ENCODE measurements at places on chromosomes 7 and 10.

- DNase-seq, result no peak
Measured at GRCh38 chr10:88991899-88992320, 1.3 kb downstream of the FAS start.

- no peak for DNase-seq
Measured at GRCh38 chr10:22875581-22875980, 52.3 kb upstream of the ARMC3 start.

DNA sequence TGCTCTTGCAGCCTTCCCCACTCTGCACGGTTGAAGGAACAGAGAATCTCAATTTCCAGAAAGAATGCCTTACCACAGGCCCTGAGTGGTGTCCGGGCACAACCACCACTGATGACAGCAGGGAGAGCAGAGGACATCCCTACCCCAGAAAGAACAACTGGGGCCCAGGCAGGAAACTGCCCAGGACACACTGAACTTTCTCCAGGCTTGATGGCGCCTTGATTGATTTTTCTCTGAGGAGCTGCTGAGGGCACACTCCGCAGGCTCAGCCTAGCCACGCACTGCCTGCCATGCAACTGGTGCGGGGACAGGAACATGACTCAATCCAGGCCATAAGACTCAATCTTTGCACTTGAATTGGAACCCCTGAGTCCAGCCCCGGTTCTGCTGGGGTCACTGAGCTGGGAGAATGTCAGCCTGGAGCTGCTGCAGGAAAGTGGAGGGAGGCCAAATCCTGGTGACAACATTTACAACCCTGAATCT lies 5.9 kb downstream of the AKR1B1 start:
- DNase-seq, result no peak

DNA sequence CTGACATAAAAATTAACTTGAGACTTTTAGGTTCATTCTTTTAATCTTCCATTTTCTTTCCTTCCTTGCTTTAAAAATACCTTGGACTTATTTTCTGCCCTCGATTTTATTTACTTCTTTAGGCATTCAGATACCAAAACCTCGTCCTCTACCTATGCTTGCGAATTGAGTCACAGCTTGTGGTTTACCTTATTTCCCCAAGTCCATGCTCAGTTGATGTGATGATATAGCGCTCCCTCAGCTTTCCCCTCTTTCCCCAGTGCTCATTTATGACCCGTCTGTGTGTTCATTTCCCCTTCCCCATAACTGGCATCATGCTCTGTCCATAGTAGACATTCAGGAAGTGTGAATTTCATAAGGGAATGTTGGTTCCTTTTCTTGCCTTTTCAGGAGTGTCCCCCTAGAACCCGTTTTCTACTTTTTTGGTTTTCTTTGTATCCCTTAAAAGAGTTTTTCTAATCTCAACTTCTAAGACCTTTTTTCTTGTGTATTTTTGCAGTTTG lies 19.1 kb upstream of the PRKRIP1 start:
- DNase-seq, result no peak

GRCh38 chr10:123560301-123561140 lies 105.6 kb upstream of the GPR26 start:
- no peak for DNase-seq

- peak; percentile 31 for DNase-seq
Measured at GRCh38 chr10:103854686-103855391, 537 bp downstream of the SH3PXD2A start.

- DNase-seq, result no peak
Measured at GRCh38 chr7:1275451-1276381, 43.0 kb downstream of the UNCX start.

GRCh38 chr7:139104091-139104450 lies 5.4 kb downstream of the ZC3HAV1 start:
- peak; percentile 56 for DNase-seq

GRCh38 chr10:58514111-58514770 lies 1.6 kb downstream of the BICC1 start:
- no peak for DNase-seq

DNA sequence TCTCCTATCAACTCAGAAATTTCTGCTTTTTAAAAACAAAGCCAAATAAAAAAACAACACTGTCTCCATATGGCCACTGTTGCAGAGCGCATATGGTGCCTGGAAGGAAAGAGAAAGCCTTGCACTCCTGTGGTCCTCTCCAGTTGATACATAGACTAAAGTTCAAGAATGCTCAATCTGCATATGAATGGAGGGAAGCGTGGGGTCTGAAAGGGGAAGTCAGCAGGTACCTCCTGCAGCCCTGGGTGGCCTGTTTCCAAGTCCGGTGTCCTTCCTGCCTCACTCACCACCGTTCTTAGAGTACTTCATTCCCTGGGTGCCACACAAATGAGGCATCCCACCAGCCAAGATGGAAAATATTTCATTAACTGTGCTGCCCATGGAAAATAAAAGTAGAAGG lies 138.3 kb upstream of the PALS2 start:
- no peak for DNase-seq

DNA sequence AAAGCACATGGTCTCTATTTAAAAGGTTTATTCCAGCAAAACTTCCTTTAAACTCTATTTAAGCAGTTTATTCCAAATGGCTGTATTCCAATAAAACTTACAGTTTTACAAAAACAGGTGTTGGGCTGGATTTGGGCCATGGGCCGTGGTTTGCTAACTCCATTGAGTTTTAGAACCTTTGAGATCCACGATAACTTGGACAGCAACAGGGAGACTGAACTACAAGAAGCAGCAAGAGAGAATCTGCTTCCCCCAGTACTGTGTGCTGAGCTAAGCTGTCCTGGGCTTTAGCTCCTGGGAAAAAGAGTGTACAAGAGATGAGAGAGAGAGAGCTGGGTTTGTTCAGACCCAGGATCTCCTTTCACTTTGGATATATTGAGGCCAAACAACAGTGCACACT lies 204.0 kb upstream of the CELF2 start:
- DNase-seq, result no peak

GRCh38 chr7:38112075-38112474 lies 66.0 kb upstream of the STARD3NL start:
- DNase-seq, result no peak

- peak; percentile 45 for DNase-seq
Measured at GRCh38 chr7:50264908-50265307, 39.6 kb upstream of the IKZF1 start.

All from activated naive CD4-positive, alpha-beta T cell treated with Interleukin-2 at 50 U/mL for 16 hours (primary cell).